Fibroblast of the aortic adventitia (primary cell): ENCODE measurements at places on chromosomes 4 and X. TPM values are rescaled to one million over a fixed set of nuclear protein-coding genes. Genes with fewer than 3 reads are reported as not detected.
A peak's percentile ranks its signal among the peaks of the same experiment; 100 is the strongest.

LRRC66 gene
- total RNA-seq = 0.81 TPM in 1 of 2 replicates, not detected in the other

- no peak for DNase-seq
These were observed 837 bp downstream of the CITED1 start for GRCh38 chrX:72304877-72305276.

NSUN7 gene
- total RNA-seq = under 0.01 TPM in 1 of 2 replicates, not detected in the other

GRCh38 chr4:122997463-122998101 lies 75.2 kb upstream of the NUDT6 start:
- DNase-seq = no peak

ASB12 gene
- not detected in 2 replicates for total RNA-seq

- peak; percentile 93 for DNase-seq
These were observed 275.4 kb downstream of the ARHGAP10 start for GRCh38 chr4:148007314-148007760.

GRCh38 chrX:152937236-152937635 lies 39.4 kb downstream of the ZNF185 start:
- DNase-seq = no peak

GRCh38 chr4:79290376-79290775 lies 35.5 kb downstream of the NAA11 start:
- no peak for DNase-seq

GUCY1A1 gene
- 0.09 and 2.4 TPM in 2 replicates for total RNA-seq

DNA sequence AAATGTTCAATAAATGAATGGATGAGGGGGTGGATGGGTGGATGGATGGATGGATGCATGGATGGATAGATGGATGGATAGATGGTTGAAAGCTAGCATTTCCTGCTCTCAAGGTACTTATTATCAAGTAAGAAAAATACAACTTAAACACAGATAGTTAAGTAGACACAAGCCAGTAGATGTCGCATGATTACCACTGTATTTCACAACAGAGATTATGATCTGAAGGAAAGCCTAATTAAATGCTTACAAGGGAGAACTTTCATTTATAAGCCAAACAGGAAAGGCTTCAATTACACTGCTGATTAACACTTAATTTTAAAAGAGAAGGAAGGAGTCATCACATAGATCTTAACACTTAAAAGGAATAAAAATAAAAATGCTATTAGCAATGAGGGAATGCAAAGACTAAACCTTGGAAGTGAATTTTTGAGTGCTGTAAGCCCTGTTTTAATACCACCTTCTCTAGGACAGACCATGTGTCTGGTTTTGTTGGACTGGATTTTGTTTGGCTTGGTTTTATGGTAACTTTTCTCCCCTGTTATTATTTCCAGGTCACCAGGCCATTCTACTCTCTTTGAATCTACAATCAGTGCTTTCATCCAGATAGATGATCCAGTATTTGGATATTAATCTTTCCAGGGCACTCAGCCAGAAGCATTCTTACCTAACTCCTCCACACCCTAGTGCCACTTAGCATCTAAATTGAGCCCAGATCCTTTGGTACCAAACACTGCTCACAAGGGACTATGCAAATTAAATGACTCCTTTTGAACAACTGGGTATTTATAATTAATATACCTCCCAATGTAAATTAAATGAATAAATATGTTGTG lies 75.5 kb upstream of the SLC39A8 start:
- peak; percentile 50 for DNase-seq

ARHGAP6 gene
- total RNA-seq = 16.9 and 20.9 TPM in 2 replicates

DNA sequence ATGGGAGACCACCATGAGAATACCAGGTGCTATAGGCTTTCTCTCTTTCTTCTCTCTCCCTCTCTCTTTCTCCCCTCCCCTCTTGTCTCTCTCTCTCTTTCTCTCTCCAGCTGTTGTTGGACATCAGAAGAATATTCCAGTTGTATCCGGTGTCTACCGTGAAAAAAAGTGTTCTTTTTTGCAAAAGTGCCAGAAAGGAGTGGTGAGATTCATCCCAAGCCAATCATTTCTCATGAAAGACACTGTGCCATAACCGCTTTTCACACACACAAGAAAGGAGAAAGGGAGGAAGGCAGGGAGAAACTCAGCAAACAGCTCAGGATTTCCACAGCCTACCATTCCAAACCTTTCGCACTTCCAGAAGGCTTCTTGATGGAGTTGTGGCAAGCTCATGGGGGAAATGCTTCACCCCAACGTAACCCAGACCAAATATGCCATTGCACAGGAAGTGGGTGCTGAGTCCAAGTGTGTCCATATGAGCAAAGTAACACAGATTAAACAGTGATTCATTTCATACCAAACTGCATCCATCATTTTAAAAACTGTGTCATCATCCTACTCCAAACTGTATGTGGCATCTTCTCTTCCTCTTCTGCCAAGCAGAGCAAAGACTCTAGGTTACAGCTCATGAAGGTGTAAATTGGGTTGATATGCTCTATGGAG lies 224.0 kb downstream of the APBB2 start:
- DNase-seq = peak; percentile 98

GRCh38 chr4:82523179-82523578 lies 38.6 kb downstream of the TMEM150C start:
- no peak for DNase-seq

DNA sequence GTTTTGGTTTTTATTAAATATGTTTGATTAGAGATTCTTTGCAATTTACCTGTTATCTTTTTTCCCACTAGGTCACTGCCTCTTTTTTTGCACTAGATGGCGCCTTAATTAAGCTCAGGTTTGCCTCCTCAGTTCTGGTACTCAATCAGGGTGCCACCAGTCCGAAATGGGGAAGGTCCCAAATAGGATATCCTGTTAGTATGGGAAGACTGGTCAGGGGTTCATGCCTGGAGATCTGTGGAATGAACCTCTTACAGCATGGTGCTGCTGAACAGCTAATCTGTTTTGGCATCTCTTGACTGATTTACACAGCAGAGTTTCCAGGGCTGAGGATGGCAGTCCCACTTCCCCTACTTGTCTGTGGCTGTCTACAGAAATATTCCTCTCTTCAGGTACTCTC lies 24.2 kb upstream of the VSIG1 start:
- DNase-seq = peak; percentile 45

GRCh38 chrX:117510453-117510852 lies 606.2 kb downstream of the KLHL13 start:
- no peak for DNase-seq

SYN1 gene
- 0.09 TPM in 1 of 2 replicates, not detected in the other for total RNA-seq

- DNase-seq = no peak
These were observed 67.9 kb upstream of the OGT start for GRCh38 chrX:71464968-71465367.

DNA sequence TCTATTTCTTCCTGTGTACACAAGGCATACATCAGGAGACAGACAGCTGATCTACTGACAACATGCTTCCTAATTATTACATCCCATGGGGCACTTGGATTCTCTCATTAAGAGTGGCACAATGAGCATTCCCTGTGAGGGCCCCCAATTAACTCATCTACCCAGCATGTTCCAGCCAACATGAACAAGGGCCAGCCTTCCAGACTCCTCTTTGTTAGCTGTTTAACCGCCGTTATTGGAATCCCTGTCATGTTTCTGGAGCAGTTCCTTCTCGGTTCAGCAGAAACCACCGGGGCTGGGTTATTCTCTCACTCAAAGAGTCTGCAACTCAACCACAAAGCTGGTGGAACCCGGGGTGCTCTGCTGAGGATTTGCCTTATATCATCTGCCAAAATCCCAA lies 9.9 kb upstream of the GPM6B start:
- DNase-seq = no peak

GRCh38 chrX:48696909-48697727 lies 584 bp downstream of the SUV39H1 start:
- DNase-seq = peak; percentile 16

GABRQ gene
- not detected in 2 replicates for total RNA-seq

DSPP gene
- total RNA-seq = not detected in 2 replicates

GRCh38 chrX:106684207-106684606 lies 42.3 kb upstream of the RNF128 start:
- no peak for DNase-seq

TMEM31 gene
- not detected in 2 replicates for total RNA-seq

- DNase-seq = peak; percentile 22
These were observed 28.2 kb downstream of the SAT1 start for GRCh38 chrX:23811108-23811651.

- DNase-seq = peak; percentile 9
These were observed 95.4 kb downstream of the NKX6-1 start for GRCh38 chr4:84403656-84404055.

- DNase-seq = no peak
These were observed 38.9 kb downstream of the DTHD1 start for GRCh38 chr4:36320117-36320896.

FMR1NB gene
- total RNA-seq = not detected in 2 replicates

TLR7 gene
- not detected in 2 replicates for total RNA-seq

EREG gene
- total RNA-seq = 15.0 TPM in 1 of 2 replicates, not detected in the other

DNA sequence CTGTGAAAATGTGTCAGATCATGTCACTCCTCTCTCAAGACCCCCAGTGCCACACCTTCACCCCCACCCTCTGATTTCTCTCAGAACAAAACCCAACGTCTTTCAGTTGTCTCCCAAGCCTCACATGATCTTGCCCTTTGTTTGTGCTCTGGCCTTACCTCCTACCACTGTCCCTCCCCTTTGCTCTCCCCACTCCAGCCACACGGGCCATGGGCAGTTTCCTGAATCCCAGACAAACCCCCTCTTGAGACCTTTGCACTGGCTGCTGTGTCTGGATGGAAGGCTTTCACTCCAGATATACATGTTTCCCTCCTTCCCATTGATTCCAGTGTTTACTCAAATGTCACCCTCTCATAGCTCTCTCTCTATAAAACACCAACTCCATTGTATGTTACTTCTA lies 3.6 kb upstream of the CENPE start:
- no peak for DNase-seq

DNA sequence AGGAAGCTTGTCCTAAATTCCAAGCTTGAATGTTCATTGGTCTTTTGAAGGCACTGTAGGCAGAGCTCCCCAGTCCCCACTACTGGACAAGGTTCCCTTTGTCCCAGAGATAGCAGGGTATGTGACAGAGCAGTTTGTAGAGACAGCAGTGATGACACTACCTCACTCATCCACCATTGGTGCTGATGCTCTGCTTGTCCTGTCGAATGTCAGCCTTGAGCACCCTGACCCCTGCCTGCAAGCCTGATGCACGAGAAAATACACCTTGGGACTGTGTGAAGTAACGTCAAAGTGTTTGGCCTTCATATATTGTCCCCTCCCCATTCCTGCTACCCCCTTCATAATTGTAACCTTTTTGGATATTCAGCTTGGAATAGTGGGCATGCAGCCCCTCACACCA lies 188.9 kb upstream of the EOLA2 start:
- DNase-seq = no peak

DNA sequence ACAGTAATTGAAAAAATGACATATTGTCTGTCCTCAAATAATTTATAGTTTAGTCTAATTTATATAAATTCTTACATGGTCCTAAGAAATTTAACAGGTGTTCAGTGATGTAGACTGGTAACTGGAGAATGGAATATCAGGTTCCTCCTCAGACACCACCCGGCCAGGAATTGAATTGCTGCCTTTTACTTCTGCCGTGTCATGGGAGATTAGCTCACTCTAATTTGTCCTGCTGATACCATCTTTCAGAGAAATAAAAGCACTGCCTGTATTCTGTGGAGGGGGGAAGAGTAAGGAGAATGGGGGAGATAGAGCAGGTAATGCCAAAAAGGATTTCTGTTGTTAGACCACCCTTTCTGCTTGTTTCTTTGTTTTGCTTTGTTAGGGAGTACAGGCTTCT lies 125.2 kb upstream of the KLHL4 start:
- no peak for DNase-seq

DNA sequence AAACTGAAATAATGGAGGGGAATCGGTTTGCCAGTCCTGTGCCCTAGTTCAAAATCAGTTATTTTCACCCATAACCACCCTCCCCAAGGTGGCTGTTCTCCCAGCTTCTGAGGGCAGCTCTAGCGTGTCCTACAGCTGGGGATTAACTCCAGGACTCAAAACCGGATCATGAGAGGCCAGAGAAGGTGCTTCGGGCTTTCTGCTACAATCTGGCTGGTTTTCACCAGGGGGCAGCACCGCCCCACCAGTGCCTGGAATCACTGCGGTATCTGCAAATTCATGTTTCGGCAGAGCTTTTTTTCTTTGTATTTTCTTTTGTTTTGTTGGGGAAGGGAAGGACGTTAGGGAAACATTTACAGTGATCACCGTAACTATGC lies 28.4 kb downstream of the PDHA1 start:
- peak; percentile 65 for DNase-seq

- DNase-seq = no peak
These were observed 2.6 kb downstream of the POLA1 start for GRCh38 chrX:24696294-24696693.

DNA sequence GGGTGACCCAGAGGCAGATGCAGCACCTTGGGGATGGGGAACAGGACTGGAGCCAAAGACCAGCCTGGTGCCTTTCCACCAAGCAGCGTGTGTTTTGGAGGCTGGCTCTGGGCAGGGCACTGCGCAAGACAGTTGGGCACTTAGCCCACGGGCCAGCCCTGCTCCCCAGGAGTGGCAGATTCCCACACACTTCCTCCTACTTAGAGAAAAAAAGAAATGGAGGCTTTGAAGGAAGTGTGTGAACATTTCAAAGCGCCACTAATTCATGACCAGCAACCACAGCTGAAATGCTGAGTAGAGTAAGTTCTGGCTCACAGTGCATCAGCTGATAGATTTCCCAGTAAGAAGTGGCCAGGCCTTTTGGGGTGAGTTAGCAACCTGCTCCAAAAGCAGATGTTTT lies 54.9 kb upstream of the LGI2 start:
- no peak for DNase-seq

GRCh38 chr4:183959319-183960045 lies 54.4 kb downstream of the STOX2 start:
- no peak for DNase-seq

MAGEB16 gene
- not detected in 2 replicates for total RNA-seq

DNA sequence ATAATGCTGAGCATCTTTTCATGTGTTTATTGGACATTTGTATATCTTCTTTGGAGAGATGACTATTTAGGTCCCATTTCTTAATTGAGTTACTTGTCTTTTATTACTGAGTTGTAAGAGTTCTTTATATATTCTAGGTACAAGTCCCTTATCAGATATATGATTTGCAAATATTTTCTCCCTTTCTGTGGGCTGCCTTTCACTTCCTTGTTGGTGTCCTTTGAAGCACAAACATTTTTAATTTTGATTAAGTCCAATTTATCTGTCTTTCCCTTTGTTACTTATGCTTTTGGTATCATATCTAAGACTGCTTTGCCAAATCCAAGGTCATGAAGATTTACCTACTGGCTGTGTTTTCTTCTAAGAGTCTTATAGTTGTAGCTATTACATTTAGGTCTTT lies 113.2 kb downstream of the HNRNPD start:
- no peak for DNase-seq

RAB33B gene
- 12.2 and 16.1 TPM in 2 replicates for total RNA-seq

MAGEC2 gene
- 0.09 TPM in 1 of 2 replicates, not detected in the other for total RNA-seq

- DNase-seq = no peak
These were observed 135.6 kb upstream of the PLS3 start for GRCh38 chrX:115425359-115425758.

DNA sequence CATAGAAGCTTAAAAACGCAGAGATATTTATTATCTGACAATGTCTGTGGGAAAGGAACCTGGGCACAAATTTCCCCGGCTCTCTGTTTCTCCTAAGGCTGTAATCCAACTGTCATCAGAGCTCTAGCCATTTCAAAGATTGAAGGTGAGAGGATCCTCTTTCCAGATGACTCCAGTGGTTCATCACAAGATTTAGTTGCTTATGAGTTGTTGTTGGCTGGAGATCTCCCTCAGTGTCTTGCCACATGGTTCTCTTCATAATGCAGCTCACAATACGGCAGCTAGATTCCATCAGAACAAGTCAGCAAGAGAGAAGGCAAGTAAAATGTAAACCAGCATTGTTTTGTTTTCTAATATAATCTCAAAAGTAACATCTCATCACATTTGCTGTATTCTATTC lies 369.4 kb downstream of the GASK1B start:
- DNase-seq = no peak
